ENCODE measurements at places on chromosomes 6 and 20. TPM values are rescaled to one million over a fixed set of nuclear protein-coding genes. Genes with fewer than 3 reads are reported as not detected.

GRCh38 chr20:46563170-46563859 is 12.9 kb upstream of the OCSTAMP start:
- no peak for DNase-seq

HCRTR2 gene
- not detected for total RNA-seq

GRCh38 chr6:107917451-107918375 is 40.3 kb downstream of the SEC63 start:
- DNase-seq: no peak

GRCh38 chr20:10590950-10591671 is 82.7 kb downstream of the JAG1 start:
- no peak for DNase-seq

SIRPG gene
- not detected for total RNA-seq

DNA sequence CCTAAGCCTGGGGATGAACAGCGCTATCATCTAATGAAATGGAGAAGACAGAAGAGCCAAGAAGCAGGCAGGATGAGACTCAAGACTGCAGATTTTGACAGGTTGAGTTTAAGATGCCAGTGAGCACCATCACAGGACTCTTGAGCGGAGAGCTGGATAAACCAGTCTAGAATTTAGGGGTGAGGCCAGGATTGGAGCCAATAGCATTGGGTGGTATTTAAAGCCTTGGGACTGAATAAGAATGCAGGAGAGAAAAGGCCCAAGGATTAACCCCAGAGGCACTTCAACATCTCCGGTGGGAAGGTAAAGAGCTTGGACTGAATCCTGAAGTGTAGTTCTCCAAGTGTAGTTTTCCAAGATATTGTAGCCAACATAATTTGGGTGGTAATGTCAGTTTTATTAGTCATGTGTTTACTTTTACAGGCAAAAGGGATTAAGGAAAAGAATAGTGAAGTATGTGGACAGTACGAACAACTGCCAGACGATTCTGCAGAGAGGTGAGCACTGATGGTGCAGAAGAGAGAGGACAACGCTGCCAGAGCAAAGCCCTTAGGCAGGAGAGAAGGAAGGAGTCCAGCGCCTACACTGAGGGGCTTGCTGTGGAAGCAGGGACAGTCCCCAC is 85.2 kb downstream of the DTNBP1 start:
- no peak for DNase-seq

MLIP gene
- 0.33 TPM for total RNA-seq
